SHP77 treated with DMSO at 0.1 percent for 48 hours (cell line): ENCODE measurements at places on chromosomes 5 and 9.

GRCh38 chr5:73915345-73915744, 289.3 kb downstream of the ARHGEF28 start:
- DNase-seq = no peak

- DNase-seq = no peak
Observed at GRCh38 chr9:114432323-114433067, 44.7 kb upstream of the AKNA start.

DNA sequence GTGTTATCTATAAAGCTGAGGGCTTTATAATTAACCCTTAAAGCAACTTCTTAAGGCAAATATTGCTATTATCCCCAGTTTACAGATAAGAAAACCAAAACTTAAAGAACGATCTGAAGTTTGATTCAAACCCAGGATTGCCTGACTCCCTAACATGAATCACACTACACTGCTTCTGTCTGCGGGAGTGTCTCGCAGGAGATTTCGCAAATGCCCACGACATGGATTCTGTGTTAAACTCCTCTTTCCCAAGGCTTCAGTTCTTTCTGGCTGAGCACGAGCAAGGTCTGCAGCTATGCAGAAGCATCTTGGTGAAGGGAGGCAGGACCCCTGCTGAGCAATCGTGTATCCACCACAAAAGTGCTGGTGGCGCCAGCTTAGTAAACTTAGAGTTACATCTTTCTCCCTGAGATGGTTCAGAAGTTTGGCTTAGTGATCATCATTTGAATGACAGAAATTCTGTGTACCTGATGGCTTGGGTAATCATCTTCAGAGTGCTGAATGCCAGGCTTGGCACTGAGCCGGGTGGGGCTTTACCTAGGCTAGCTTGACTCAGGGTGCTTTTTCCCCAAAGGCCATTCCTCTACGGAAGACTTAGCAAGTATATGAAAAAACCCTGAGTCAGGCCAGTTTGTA, 81.4 kb upstream of the PIK3R1 start:
- no peak for DNase-seq

DNA sequence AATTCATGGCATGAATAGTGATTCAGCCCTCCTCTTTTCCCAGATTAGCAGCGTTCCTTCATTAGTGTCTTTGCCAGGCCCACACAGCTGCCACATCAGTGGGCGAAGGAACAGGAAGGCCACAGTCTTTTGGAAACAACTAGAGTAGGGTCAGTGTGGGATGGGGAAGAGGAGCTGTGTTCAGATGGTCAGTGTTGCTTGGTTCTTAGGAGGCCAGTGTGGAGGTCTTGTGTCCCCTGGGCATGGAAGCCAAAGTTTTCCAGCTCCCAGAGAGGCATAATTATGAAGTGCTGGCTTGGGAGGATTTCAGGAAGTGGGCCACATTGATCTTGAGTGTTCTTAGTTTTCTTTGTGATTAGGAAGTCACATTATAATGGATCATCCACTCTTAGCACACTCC, 269.6 kb downstream of the PSAT1 start:
- no peak for DNase-seq

- no peak for DNase-seq
Observed at GRCh38 chr5:67814569-67815311, 400.8 kb upstream of the PIK3R1 start.

DNA sequence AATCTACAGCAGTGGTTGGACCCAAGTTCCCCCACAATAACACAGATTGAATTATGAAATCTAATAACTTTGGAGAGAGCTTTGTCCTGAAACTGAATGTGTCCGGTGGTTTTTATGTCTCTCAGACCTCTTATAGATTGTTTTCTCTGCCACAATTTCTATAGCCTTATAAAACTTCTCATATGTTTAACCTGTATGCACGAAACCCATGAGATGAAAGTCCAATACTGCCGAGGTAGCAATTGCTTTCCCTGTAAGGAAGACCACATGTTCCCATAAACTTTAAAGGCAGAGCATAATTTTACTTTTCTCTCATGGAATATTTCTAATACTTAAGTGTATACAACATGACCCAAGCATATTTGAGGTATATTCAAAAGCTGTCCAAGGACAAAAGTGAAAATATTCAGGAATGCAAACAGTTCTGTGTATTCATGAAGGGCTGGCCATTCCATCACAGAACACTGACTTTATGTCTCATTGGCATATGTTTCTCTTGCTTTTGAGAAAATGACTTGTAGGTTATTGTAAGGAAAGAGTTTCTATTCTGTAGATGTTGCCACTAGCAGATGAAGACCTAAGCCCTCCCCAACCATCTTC, 94.4 kb upstream of the TLE4 start:
- no peak for DNase-seq

DNA sequence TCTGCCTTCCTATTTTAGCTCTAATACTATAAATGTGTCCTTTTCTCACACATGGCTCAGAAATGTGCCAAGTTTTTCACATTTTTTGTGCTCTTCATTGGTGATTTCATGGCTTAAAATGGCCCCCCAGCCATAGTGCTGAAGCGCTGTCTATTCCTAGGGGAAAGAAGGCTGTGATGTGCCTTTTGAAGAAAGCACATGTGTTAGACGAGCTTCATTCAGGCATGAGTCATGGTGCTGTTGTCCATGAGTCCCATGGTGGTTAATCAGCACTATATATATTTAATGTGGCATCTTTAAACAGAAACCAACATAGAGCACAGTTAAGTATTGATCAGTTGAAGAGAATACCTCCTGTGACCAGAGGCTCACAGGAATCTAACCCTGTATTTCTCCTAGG, 55.8 kb downstream of the PDE8B start:
- no peak for DNase-seq

GRCh38 chr9:124879226-124879625, 17.3 kb downstream of the ARPC5L start:
- DNase-seq = no peak
